ENCODE measurements at places on chromosomes 4 and X.

DNA sequence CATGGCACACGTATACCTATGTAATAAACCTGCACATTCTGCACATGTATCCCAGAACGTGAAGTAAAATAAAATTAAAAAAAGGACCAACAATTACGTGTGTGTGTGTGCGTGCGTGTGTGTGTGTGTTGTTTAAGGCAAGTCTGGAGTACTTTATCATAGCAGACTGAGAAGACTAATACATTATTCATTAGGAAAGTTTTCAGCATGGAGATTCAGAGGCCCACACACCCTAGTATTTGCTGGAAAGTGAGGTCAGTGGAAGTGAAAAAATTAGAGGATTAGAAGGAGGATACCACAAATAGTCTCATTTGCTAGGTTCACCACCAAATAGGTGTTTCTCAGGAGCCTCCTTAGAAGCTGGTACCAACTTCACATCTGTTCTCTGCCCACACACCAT lies 457.1 kb upstream of the CPEB2 start:
- DNase-seq: no peak

GRCh38 chrX:131827935-131828334 lies 195.2 kb upstream of the STK26 start:
- no peak for DNase-seq

- peak; percentile 95 for DNase-seq
Observed at GRCh38 chrX:20141281-20142220, at the start of gene EIF1AX. EIF1AX (minus strand) TSS chrX:20141838; CDS start chrX:20141640, 198 bp downstream.

GRCh38 chr4:30265716-30266115 lies 454.5 kb upstream of the PCDH7 start:
- no peak for DNase-seq

GRCh38 chr4:98287328-98287727 lies 26.1 kb downstream of the RAP1GDS1 start:
- DNase-seq: no peak

DNA sequence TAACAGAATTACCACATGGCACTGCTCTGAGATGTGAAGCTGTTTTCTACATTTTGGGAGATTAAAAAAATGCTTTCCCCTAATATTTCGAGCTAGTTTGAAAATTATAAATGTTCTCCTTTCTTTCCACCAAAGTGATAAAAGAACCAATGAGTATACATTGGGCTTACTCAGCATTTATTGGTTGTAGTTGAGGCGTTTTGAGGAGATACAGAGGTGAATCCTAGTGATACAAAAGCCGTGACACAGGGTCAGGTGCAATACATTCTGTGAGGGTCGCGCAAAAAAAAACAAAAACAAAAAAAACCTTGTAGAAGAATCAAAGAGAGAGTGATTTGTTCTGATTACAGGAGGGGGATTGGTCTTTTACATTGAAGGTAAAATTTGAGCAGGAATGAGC lies 32.4 kb upstream of the CYP4V2 start:
- no peak for DNase-seq

DNA sequence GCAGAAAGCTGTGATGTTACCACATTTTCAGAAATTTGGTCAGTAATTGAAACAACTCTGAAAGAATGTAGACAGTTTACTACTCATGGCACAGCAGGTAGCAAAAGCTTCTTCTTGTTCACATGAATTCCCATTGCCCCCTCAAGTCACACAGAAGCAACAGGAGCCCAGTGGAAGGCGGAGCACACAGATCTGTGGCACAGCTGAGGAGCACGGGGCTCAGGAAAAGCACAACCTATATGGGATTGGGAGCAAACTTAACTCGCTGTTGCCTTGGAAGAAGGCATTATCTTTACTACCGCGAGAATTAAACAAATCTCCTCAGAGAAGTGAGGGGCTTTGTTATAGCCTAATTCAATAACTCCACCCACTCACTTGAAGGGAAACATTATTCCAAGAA lies 358.5 kb downstream of the SPOCK3 start:
- no peak for DNase-seq

- DNase-seq: no peak
Observed at GRCh38 chr4:77843628-77844027, 19.0 kb upstream of the MRPL1 start.

- no peak for DNase-seq
Observed at GRCh38 chr4:94359838-94360237, 17.2 kb upstream of the HPGDS start.

DNA sequence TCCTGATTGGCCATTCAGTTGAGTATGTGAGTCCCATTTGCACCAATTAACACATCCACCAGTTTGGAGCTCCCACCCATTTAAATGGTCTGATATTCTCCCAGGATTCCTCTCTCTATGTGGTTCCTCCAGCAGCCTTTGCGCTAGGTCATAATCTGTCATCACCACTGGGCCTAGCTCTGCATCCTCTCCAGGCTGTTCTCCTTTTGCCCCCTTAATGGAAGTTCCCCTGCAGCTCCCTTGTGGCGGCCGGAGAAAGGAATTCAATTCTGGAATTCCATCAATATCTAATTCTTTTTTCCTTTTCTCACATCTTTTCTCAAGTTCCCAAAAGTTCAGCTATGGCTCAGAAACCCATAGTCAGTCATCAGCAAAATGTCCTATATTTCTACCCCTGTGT lies 2184.4 kb upstream of the AGA start:
- no peak for DNase-seq

GRCh38 chr4:56317749-56318148 lies 69.5 kb downstream of the AASDH start:
- DNase-seq: no peak

DNA sequence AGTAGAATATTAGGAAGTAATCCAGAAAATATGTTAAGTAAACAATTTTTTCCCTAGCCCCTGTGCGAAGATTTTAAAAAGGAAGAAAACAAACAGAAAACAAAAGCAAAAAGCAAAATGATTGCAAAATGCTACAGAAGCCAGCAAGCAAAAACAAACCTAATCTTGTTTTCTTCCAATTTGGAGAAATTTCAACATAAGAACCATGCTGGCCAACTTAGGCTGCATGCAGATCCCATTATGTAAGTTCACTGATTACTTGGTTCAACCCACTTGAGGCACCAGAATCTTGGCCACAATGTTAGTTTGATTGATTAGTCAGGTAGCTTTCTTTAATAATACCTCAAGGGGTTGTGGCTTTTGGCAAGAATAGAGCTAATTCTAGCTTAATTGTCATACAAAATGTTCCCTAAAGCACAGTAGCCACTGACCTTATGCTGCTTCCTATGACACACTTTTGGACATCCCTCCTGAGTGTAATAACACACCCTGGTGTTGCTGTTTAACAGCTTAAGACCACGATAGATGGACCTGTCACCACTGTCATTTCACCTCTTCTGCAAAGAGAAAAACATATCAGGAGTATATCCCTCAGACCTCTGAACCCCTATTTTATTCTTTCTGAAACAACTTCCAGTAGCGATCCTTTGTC lies 2342.1 kb downstream of the PCDH7 start:
- DNase-seq: no peak

DNA sequence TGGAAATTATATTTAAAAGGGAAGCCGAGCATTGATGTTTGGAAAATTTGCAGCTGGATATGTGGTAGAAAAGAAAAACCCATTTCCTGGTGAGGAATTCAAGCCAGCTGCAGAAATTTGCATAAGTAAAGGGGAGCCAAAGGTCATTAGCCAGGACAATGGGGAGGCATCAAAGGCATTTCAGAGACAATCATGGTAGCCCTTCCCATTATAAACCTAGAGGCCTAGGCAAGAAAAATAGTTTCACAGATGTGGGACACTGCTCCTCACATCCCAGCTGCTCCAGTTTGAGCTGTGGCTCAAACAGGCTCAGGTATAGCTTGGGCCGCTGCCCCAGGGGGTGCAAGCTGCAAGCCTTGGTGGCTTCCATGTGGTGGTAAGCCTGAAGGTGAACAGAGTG lies 35.8 kb downstream of the NAP1L3 start:
- no peak for DNase-seq

DNA sequence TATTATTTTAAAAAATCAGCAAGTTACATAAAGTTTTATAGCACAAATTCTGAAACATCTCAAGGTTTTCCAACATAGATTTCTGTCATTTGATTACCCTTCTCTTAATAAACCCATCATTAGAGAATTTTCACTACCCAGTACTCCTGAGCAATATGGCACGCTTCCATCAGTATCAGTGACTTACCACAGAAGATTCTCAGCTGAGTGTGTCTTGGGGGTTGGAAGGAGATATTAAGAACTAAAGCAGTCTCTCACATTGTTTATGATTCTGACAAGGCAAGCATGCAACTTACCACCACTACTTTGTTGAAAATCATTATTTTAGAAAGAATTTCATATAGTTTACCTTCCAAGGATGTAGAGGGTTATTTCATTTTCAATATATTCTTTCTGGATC lies 67.7 kb downstream of the INPP4B start:
- no peak for DNase-seq

GRCh38 chrX:20654596-20655106 lies 387.9 kb upstream of the RPS6KA3 start:
- no peak for DNase-seq

GRCh38 chr4:94758700-94759399 lies 1.1 kb downstream of the BMPR1B start:
- no peak for DNase-seq

- DNase-seq: no peak
Observed at GRCh38 chr4:10107111-10108091, 9.2 kb downstream of the WDR1 start.

- no peak for DNase-seq
Observed at GRCh38 chr4:158159054-158159717, 13.6 kb downstream of the GASK1B start.

DNA sequence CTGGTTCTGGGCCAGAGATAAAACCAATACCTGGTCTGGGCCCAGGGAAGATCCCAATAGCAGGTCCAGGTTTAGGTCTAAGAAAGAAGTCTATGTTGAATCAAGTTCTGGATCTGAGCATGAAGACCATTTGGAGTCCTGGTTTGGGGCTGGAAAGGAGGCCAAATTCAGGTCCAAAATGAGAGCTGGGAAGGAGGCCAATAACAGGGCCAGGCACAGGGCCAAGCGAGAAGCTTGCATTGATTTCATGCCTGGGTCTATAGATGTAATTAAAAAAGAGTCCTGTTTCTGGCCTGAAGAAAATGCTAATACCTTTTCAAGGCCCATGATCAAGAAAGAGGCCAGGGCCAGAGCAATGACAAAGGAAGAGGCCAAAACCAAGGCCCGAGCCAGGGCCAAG lies 3.4 kb downstream of the GPRASP1 start:
- no peak for DNase-seq

GRCh38 chrX:50971395-50971794 lies 60.9 kb downstream of the BMP15 start:
- no peak for DNase-seq

- no peak for DNase-seq
Observed at GRCh38 chrX:30327762-30328161, 18.6 kb upstream of the NR0B1 start.

GRCh38 chrX:9414416-9414815 lies 50.4 kb upstream of the TBL1X start:
- DNase-seq: no peak

- DNase-seq: no peak
Observed at GRCh38 chrX:107571296-107571998, 56.9 kb upstream of the PRPS1 start.

DNA sequence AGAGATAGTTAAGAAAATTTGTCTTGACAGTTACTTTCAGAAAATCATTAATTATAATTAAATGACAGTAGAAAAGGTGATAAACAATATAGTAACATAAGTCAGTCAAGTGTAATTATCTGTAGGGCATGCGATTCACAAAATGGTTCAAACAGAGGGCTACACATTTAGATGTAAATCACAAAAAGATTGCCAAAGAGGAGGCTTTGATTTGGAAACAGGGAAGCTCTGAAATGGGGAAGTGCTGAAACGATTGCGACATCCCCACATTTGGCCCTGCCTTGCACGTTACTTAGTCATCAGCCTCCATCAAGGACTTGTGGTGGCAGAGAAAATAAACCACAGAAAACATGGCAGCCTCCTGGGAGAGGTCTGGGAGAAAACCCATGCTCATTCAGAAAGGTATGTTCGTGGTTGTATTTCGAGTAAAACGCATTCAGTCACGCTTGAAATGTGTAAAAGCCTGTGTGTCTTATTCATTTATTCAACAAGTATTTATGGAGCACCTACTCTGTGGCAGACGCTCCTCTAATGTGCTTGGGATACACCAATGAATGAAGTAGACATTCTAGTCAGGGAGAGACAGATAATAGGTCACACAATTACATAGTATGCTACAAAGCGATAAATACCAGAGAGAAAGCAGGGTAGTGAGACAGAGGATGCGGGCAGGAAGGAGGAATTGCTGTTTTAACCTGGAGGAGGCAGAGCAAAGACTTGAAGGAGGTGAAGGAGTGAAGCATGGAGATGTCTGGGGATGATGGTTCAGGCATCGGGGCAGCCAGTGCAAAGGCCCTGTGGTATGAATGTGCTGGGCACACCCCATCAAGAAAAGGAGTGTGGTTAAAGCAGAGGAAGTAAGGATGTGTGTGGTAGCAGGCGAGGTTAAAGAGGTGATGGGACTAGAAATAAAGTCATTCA lies 7.8 kb downstream of the RBM47 start:
- DNase-seq: peak; percentile 17

- DNase-seq: no peak
Observed at GRCh38 chrX:32894679-32895078, 316.7 kb downstream of the DMD start.

- no peak for DNase-seq
Observed at GRCh38 chrX:107610667-107611066, 17.6 kb upstream of the PRPS1 start.

DNA sequence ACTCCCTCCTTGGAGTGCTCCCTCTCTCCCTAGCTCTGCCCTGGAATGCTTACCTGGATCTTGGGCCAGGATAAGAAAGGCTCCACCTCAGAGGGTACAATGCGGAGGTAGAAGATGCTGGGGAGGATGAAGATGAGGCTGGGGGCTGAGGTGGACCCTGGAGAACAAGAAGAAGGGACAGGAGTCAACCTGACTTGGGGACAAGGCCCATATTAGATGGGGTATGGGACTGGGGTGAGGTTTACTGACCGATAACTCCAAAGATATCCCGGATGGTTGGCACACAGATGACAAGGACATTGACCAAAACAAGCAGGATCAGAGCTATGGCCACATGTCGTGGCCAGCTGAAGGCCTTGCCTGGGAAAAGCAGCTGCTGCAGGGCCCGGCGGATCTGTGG lies 10.6 kb downstream of the SLC38A5 start:
- no peak for DNase-seq

- DNase-seq: no peak
Observed at GRCh38 chr4:125702406-125702805, 387.7 kb downstream of the FAT4 start.
